ENCODE measurements at places on chromosomes 6 and 20.

DNA sequence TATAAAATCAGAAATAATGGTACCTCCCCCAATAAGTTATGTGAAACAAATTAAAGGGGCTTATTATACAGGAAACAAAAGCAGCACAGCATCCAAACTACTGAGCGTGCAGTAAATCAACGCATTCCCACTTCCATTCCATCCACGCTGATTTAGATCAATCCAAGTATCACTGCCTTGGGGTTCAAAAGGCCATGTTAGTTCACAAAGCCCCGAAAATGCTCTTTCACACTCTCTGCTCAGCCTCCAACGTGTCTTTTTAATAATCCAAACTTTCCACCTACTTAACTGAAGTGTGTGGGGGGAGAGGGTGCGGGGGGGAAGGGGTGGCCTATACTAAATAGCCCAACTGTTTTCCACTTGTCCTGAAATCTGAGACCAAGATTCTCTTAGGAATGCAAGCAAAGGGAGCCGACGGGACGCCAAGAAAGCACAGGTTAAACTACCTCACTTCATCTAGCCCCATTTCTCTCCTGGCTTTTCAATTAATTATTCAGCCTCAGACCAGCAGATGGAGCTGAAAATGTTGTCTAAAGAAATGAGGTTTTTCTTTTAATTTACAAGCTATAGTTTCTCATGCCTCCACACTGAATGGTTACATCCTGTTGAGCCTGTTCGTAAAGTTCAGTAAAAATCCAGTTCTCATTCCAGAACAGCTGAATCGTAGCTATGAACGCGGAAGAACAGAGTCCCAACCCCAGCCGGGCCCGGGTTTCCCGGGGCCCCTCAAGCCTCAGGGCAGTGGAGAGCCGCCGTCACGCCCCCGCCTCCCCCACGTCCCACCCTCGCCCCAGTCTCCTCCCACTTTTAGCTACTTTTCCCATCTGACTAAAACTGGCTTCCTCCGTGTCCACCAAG, 1.0 kb upstream of the NXT1 start:
- peak; percentile 67 for DNase-seq

DNA sequence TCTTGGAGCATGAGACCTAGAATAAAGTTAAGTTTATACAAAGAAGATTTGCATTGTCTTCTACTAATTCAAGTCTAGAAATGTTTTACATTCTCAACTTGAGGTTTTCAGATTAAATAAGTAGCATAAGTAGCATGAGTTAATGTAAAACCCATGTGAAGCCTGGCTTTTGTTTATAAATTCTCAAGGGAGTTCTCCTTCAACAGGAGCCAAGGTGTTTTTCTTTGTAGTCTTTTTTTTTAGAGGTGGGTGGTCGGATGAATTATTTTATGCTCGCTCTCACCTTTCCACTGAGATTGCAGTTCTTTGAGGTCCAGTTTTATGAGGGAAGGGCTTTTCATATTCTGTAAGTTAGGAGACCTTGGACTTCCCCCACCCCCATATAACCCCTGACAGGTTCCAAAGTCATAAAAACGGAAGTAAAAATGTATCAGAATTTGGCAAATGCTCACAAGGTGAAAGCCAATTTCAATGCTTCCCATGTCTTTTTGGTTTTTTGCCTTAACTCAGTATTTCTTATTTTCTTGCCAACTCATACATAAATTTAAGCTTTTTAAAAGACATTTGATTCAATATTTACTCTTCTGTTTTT, 244.3 kb upstream of the ASCC3 start:
- DNase-seq, result no peak

DNA sequence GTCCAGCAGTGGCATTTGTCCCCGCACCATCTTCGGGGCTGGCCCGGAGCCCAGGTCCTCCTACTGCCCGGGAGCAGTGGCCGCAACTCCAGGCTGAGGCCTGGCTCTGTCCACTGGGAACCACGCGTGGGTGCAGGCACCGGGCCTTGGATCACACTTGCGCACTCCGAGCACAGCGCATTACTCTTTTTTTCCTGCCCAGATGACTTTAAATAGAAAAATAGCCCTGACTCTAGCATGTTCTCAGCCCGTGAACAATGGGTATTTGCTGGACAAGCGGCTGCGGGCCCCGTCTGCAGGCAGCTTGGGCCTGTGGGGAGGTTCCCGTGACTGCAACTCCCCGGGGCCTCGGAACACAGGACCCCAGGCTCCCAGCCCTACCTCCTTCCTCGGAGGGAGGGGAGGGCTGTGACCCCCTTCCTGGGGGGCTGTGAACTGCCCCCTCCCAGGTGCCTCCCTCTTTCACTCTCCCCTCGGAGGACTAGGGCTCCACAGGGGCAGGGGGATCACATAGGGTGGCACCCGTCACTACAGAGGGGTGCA, 162.2 kb downstream of the TBXT start:
- DNase-seq, result no peak

- DNase-seq, result no peak
Observed at GRCh38 chr20:54429364-54429763, 46.0 kb upstream of the DOK5 start.

All from esophagus squamous epithelium (tissue), 5 donors.